ENCODE measurements at places on chromosomes 5 and 9.

DNA sequence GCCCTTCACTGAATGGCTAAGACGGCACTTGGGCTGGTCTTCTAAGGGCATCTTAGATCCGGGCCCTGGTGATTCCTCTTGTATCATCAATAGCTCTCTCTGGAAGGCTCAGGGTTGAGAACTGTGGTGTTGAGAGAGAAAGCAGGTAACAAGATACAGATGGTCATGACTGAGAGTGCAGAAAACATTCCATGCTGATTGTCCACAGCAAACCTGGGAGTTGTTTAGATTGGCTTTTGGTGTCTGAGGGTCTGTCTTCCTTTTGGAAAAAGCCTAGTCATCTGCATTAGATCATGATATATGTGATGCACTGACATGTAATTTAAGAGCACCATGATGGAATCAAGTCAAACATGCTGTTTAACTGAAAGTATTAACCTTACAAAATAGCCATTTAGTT lies 331.9 kb downstream of the ADAMTS6 start:
- DNase-seq: no peak

GRCh38 chr9:120446671-120447070 lies 133.3 kb downstream of the CDK5RAP2 start:
- DNase-seq: no peak

DNA sequence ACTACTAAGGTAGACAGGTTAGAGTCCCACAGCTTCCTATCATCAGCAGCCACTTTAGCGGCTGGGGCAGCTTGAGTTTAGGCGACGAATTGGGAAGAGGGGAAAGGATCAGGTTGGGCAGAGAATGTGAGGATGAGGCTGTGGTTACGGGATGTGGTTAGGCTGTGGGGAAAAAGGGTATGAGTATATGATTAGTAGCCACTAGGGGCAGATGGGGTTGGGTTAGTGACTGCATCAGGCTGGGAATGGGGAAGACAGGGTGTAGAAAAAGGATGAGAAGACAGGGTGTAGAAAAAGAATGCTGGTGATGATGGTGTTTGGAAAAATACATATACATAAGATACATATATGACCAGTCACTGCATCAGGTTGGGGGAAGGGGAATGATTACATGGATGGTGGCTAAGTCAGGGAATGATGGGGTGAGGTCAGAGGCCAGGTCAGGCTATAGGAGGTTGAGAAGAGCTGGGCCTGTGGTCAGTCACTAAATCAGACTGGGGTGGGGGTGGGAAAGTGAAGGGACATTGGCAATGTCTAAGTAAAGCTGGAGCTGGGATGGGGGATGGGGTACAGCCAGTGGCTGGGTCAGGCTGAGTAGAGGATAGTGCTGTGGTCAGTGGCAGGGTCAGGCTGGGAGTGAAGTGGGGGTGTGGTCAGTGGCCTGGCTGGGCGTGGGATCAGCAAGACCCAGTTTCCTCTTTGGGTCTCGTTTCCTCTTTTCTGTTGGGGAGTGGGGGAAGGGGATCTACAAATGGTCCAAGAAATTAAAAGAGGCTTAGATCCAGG lies 2.1 kb downstream of the TLN1 start:
- peak; percentile 77 for DNase-seq

- no peak for DNase-seq
Observed at GRCh38 chr9:107772988-107773387, 283.4 kb upstream of the KLF4 start.

DNA sequence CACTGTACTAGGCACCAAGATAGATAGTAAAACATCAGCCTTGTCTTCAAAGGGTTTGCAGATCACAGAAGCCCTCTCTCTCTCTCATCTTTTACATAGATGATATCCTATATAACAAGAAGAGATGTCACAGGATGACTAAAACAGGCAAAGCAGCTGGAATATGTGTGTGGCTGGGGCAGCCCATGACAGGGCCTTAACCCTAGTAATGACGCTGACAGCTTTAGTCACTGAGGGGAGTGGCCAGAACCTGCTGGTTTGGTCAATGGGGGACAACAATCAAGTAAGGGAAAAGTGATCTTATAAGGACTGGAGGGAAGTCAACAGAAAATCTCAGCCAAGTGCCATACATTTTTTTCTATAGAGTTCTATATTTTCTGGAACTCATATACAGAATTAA lies 41.9 kb upstream of the RIC1 start:
- no peak for DNase-seq

- DNase-seq: no peak
Observed at GRCh38 chr5:143085319-143085917, 315.2 kb downstream of the ARHGAP26 start.

GRCh38 chr5:171188016-171188415 lies 121.0 kb upstream of the TLX3 start:
- no peak for DNase-seq

- no peak for DNase-seq
Observed at GRCh38 chr5:78907255-78907891, 77.7 kb downstream of the ARSB start.

DNA sequence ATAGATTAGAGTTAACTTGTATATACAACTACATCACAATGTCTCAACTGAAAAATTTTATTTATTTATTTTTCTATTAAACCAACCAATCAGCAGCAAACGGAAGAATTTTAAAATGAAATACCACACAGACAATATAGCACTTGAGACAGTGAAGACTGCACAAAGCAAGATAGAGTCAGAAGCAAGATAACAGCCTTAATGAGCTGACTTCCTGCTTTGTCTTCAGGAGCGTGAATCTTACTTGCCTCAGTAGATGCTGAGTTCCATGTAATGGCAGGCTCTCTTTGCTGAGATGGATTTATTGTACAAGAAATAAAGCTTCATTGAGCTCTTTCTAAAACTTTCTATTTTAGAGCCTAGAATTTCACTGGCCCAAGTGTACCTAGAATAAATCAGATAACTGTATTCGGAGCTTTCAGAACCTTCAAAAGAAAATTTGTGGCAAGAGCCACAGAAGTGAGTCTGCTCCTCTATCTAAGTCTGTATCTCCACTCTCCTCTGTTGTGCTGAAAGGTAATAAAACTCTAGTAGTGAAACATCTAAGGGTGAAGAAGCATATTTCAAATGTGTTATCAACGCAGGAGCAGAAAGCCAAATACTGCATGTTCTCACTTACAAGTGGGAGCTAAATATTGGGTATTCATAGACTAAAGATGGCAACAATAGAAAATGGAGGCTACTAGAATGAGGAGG lies 83.3 kb upstream of the ANKRD55 start:
- no peak for DNase-seq

DNA sequence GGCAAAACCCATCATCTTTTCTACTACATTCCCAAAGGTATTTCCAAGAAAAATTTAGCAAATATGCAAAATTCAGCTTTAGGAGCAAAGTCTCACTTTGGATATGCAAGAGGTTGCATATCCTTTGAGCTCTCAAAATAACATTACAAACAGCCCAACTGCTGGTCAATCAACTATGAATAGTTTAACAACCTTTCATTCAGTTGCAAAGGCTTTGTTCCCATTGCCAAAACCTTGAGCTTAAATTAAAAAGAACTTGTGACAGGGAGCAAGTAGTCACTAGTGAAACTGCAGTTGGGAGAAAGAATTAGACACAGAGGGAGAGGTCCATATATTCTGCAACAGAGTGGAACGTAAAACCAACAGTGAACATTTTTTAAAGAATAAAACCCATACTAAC lies 8.8 kb downstream of the ZNF608 start:
- no peak for DNase-seq

DNA sequence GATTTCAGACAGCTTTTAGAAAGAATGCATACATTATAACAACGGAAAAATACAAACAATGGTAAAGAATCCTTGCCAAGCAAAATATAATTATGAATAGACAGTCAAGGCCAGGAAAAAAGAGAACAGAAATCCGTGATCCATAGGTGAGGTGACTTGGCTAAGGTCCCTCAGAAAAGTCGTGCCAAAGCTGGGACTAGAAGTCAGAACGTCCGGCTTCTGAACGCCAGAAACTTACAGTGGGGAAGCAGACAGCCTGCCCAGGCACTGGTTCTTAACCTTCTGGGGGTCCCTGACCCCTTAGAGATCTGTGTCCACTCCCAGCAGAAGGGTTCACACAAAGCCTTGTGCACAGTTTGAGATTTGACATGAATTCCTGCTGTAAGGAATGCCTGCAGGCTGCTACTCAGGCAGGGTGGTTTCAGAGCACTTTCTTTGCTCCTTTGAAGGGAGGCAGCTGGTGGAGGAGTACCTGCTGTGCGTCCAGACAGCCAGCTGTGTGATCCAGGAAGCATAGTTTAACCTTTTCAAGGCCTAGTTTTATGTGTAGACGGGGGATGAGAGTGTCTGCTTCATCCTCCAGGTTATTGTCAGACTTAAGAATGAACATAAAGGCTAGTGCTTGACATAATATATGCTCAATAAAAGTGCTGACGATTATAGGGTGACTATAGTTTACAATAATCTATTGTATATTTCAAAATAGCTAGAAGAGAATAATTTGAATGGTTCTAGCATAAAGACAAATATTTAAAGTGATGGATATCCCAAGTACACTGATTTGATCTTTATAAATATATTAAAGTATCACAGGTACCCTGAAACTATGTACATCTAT lies 852 bp downstream of the ARHGEF37 start:
- peak; percentile 17 for DNase-seq

DNA sequence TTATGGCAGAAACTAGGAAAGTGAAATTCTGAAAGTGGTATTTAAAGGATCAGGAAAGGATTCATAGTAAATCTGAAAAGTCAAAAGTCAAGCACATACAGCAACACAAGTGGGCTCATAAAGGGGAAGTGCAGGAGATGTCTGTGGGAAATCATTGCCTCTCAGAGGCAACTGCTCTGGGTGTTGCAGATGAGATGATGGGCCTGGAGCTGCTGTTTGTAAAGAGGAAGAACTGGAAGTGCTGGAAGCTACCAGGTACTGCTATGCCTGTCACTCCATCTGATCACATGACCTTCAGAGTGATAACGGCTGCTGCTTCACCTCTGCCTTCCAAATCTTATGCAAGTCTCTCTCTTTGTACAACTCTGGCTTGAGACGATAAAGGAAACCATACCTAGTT lies 55.9 kb downstream of the ADRB2 start:
- DNase-seq: no peak

- DNase-seq: no peak
Observed at GRCh38 chr9:134636149-134636507, 5.5 kb upstream of the COL5A1 start.

DNA sequence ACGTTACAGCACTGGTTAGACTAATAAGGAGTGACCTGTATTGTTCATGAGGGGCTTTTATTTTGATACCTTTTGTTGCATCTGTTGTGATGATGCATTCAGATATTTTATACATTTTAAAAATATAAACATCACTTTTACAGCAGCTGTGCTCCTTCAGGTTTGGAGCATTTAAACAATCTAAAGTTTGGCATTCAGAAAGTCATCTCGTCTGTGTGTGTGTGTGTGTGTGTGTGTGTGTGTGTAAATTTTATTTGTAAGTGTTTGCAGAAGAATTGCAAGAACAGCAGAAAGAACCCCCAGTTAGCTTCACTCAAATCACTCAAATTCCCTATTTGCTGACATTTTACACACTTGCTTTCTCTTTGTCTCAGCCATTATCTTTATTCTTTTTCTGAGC lies 87.4 kb downstream of the ERCC6L2 start:
- DNase-seq: no peak

- no peak for DNase-seq
Observed at GRCh38 chr9:2780846-2781245, 63.0 kb downstream of the PUM3 start.

DNA sequence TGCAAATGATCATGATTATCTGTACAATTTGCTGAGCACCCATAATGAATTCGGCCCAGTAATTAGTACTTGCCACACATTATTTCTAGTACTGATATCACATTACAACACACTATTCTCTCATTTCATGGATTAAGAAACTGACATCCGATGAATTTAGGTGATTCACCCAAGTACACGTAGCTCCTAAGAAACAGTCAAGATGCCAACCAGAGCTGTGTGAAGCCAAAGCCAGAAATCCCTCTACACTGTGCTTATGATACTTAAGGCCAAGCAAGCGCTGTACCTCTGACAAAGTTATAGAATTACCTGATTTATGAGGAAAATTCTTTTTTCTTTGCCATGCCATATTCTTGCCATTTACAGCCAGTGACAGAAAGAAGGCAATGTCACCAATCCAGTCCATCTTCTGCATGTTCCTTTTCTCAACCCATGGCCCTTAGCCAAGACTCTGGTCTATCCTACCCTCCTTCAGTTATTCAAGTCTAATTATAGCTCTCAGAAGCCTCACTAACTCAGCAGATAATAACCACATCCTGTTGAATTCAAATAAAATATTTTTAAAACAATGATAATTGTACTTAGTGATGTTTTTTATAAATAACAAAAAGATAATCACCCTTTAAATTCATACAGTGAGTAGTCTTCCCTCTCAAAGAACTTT lies 74.3 kb upstream of the PTGER4 start:
- DNase-seq: no peak

- no peak for DNase-seq
Observed at GRCh38 chr5:25975885-25976284, 1062.5 kb downstream of the CDH9 start.

DNA sequence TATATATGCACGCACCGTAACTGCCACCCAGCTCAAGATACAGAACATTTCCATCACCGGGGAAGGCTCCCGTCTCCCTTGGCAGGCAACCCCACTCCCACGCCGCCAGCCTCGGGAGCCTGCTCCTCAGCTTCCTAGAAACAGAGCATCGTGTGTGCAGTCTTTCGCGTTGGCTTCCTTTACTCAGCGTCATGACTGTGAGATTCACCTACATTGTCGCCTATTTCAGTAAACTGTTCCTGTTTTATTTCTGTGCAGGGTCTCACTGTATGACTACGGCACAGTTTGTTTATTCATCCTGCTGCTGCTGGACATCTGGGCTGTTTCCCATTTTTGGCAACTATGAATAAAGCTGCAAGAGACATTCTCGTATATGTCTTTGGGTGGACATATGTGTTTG lies 90.7 kb downstream of the STK10 start:
- no peak for DNase-seq

GRCh38 chr5:164364237-164365208 lies 859.1 kb downstream of the MAT2B start:
- no peak for DNase-seq

DNA sequence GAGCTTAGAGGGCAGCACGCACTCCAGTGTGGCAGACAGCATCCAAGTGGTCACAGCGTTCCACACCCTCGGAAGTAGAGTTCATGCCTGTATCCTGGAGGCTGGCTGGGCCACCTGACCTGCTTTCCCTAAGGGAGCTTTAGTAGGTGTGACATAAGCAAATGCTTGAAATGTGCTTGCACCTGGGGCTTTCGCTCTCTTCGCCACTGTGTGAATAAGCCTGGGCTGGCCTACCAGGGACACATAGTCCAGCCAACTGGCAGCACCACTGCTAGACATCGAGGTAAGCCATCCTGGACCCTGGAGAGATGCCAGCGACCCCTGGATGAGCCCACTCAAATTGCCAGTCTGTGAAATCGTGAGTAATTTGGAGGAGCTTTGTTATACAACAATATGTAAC lies 24.9 kb upstream of the IRX4 start:
- no peak for DNase-seq

GRCh38 chr9:86602715-86603114 lies 248.5 kb upstream of the TUT7 start:
- no peak for DNase-seq

DNA sequence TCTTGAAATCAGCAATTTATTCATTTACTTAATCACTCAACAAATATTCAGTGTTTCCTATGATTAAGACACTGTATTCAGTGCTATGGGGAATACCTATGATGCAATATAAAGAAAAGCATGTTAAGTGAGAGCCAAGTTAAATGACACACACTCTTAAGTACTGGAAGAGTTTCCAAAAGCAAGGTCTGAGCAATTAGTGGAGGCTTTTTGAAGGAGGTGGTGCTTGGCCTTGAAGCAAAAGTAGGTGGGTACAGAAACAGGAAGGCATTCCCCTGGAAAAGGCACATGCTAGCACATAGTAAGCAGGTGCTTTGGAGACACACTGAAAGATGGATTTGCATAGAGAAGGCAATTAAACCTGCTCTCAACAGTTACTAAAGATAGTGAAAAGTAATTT lies 4.0 kb downstream of the TSLP start:
- peak; percentile 43 for DNase-seq

Measured in erythroblast (primary cell).